RKO (cell line): ENCODE measurements at places on chromosomes 16 and 17.

DNA sequence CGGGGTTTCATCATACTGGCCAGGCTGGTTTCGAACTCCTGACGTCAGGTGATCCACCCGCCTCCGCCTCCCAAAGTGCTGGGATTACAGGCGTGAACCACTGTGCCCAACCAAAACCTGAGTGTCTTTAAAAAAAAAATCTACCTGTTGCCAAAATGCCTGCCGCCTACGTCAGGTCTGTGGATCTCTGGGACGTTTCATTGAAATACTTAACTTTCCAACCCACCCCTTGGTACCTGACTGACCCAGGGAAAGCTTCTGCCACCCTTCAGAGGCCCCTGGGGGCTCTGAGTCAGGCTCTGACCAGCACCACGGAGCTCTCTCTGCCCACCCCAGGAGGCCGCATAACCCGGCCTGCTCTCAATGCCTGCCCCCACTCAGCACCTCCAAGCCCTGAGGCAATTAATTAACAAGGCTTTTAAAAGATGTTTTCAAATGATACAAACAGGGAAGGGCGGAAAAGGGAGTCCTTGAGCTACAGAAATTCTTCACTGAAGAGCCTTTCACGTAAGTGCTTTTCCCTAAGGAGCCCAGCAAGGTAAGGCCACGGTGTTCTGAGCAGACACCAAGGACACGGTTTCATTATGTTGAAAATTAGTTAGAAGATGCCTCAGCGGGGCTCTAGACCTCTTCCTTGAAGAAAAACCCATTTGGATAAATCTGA, 29.3 kb upstream of the GSG1L start:
- no peak for DNase-seq

DNA sequence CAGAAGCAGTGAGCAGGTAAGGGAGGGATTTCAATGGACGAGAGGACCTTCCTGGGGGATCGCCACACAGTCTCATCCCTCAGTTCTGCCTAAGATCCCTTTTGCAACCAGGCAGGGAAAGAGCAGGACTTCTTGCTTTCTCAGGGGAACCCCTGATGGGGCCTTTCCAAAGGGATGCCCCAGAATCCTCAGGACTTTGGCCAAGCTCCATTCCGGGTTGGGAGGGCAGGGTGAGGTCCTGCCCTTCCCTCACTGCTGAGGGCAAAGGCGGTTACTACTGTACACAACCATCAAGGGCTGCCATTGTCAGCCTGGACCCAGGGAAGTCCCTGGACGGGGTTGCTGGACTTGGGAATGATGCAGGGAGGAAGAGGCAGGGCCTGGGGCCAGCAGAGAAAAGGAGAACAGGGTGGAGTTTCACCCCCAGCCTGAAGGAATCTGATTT, 9.7 kb downstream of the PRR29 start:
- no peak for DNase-seq

- peak; percentile 39 for DNase-seq
These were observed 631 bp downstream of the RETREG3 start for GRCh38 chr17:42608305-42609181.

DNA sequence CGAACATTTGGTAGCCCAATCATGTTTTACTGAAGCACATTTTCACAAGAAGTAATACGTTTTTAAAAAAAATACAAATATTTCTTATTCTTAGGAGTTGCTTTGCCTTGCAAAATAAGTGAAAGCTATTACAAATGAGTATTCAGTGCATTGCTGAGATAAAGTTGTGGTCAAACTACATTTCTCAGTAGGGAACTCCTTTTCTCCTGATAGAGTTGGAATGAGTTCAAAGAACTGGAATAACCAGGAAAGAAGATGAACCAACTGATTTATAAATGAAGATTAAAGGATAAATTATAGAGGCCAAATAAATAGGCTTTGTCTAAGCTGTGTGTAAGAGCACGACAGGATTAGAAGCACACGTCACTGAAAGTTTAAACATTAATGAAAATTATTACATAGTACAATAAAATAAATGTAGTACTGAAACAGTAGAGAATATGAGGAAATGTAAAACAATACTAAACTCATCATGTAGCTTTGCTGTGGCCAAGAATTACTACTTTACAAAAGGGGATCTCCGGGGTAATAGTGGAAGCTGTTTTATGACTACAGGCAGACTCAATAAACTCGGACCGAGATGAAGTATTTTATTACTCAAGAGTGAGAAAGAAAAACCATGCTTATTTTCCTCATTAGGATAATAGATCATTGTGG, 73.6 kb downstream of the KCNJ2 start:
- DNase-seq: no peak

- no peak for DNase-seq
These were observed 84.1 kb upstream of the CPHXL start for GRCh38 chr16:75810342-75810741.

DNA sequence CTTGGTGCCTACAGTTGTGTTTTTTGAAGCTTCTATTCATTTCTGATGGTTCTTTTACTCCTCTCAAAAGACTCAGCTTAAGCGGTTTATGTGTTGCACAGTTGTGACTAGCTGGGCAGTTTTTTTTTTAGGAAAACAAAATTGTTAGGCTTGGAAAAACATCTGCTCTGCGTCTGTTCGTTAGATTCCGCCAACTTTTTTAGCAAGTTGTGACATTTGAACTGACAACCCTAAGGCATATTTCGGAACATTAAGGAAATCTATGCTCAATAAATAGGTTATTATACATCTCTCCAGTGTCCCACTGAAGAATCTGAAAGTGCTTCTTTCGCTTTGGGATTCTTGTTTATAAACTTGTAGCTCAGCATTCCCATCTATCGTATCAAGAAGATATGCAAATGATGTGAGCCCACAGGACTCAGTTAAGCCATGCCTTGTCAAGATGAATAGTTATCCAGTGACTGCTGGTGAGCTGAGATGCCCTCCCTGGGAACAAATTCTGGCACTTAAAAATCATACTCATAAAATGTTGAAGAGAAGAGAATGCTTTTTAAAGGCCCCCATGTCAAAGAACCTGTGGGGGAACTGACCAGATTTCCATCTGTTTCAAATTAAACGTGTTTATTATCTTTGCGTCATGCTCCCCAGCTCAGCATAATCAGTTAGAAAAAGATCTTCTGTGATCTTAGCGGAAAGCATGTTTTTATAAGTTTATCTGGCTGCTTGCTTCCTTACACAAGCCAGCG, 109.0 kb upstream of the FAM20A start:
- no peak for DNase-seq

DNA sequence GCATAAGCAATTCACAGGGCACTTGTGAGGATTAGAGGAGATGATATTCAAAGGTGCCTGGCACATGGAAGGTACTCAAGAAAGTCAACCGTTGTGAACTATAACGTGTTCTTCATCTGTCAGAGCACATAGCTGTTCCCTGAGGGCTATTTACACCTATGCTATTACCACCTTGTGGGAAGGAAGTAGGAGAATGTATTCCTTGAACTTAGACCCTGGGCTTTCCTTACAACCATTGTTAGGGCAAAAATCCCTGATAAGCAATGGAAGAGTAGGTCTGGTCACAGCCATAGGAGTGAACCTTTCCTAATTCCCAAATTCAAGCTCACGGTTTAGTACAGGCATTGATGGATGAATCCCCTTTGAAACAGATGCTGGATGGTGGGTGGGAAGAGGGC, 188.6 kb downstream of the HAPSTR1 start:
- no peak for DNase-seq

DNA sequence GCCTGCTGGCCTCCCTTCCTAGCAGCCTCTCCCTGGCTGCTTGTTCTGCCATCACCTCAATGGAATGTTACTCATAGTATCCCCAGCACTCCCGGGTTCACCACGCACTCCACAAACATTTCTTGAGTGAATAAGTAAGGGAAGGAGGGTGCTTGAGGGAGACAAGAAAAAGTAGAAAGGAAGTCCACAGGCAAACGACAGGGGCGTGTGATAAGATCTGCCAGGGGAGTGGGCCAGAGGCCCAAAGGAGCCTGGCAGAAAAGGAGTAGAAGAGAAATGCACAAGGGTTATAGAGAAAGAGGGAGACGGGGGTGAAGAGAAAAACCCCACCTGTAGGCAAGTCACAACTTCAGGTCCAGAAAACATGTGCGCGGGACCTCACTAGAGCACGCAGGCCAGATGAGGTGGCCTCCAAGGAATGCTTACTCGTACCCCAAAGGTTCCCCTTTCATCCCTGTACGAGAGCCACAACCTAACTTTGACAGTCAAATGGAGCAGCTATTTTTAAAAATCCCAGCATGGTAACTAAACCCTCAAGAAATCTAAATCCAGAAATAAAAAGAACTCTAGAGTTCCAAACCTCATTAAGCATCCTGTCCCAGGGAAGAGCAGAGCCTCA, 6.6 kb downstream of the ZDHHC7 start:
- no peak for DNase-seq

GRCh38 chr16:65318590-65319257, 196.9 kb upstream of the CDH11 start:
- DNase-seq: no peak

DNA sequence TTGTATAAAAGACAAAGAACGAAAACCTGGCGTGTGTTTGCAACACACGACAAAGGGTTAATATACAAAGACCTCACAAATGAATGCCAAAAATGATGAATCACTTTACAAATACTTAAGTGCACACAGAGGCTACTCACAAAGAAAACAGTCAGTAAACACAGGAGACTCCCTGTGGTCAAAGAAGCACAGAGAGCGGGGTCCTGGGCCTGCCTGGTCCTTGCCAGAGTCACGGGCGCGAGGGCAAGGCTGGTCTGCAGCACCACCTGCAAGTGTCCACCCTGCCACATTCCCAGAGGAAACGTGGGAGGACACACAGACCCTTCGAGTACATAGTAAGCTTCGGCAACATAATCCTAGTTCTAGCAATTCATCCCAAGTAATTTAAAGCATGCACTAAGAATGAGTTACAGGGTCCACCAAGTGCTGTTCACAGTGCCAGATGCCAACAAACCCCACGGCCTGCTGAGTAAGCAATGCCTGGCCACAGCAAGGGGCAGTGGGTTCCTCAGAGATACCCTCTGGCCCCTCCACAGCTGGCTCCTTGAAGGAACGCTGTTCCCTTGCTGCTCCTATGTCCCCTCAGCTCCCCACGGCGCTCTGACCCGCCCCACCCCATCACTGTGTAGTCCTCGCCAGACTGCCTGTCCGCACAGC, 24.6 kb upstream of the FAAP100 start:
- DNase-seq: peak; percentile 55

DNA sequence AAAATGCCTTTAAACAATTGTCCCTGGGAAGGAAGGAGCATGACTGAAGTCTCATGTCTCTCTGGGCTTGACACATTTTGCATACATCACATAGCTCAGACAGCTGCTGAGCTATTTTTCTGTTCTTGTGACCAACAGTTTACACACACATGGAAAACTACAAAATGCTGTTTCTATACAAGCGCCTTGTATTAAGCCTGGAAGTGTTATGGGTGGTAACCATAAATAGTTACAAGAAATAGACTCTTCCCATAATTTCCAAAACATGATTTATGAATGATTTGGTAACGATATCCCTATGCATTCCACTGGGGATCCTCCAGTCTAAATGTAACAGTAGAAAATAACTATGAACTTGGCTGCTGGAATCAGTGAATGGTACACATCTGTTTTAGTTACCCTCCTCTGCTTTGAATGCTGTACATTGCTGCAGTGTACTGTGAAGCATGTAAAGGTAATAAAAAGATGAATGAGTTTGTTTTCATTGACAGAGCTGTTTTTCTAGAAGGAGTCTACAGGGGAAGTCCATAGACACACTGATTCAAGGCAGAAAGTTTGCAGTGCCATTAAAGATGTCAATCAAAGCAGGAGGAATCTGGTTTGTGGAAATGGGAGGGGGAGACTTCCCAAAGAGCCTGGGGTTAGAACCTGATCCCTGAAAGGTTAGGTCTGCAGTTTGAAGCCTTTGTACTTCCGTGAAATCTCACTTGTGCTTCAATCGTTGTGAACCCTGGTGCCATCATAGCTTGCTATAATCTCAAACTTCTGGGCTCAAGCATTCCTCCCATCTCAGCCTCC, 5.0 kb downstream of the ACSF2 start:
- DNase-seq: no peak

GRCh38 chr17:5892921-5893675, 177.1 kb upstream of the WSCD1 start:
- DNase-seq: no peak

DNA sequence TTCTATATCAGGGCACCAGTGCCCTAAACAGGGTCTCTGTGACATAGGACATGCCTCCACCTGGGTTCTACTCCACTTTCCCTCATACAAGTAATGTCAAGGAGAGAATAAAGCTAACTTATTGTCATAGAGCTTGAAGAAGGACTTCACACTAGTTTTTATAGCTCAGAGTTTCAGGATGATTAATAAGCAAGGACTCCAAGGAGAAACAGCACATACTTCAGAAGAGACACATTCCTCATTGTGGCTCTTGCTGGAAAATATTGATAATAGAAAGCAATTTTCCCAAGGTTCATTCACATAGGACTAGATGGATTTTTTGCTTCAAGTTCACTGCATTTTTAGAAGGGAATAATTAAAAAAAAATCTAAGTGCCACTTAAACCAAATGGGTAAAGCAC, 133.3 kb downstream of the CA10 start:
- no peak for DNase-seq
